ENCODE measurements at places on chromosomes 1 and 21.

- DNase-seq, result no peak
Measured at GRCh38 chr1:155236451-155236850, 18.8 kb downstream of the ENTREP3 start.

GRCh38 chr21:45973475-45974072 is 8.0 kb upstream of the COL6A1 start:
- peak; percentile 68 for DNase-seq

DNA sequence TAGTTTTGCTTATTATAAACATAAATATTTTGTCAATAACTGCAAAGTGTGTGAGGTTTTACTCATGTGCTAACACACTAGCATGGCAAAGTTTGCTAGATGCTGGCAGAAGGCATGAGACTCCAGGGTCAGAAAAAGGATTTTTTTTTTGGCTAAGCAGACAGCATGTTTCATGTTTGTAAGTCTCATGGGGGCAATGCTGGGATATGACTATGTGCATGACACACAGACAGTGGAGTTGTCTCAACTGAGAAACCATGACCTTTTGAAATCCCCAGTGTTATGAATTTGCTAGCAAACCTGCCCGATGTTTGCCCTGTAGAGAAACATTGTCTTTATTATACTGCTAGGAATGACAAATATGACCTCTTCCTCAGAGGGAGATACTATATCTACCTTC is 448.2 kb downstream of the BRINP3 start:
- peak; percentile 67 for DNase-seq

- DNase-seq, result no peak
Measured at GRCh38 chr1:42130061-42130660, 23.0 kb upstream of the GUCA2B start.

GRCh38 chr1:36511804-36512798 is 29.4 kb upstream of the CSF3R start:
- no peak for DNase-seq

DNA sequence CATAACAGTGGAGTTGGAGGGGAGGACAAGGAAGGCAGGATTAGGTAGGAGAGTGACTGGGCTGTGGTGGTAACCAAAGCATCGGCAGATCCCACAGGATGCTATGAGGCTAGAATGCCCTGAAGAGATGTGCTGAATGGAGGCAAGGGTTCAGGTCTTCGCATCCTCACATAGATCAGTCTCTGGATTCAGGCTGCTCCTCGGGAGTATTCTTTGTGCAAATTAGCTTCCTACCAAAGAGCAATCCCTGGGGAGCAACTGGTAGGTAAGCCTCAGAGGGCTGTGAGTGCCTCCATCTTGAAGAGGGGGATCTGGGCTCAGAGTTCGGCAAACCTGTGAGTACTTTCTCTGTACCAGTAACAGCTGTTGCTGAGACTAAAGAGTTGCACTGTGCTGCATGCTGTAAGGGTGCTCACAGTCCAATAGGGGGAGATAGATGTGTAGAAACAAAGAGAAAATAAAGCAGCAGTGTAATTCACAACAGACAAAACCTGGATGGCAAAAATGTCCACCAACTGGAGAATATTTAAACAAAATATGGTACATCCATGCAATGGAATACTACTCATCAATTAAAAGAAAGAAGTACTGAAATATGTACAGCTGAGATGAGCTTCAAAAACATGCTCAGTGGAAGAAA is 322.4 kb upstream of the DEPDC1 start:
- no peak for DNase-seq

DNA sequence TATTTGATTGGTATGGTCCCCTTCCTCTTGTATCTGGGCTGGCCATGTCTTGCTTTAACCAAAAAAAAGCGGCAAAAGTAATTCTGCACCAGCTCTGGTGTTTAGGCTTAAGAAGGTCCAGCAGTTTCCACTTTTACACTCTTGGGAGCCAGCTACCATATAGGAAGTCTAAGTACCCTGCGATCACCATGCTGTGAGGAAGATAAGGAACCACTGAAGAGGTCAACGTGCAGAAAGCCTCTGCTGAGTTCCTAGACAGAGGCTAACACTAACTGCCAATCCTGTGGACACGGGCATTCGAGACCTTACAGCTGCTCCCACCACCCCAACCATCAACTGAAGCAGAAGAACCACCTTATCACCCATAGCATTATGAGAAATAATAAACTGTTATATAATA is 331.4 kb downstream of the VAV3 start:
- DNase-seq, result no peak

DNA sequence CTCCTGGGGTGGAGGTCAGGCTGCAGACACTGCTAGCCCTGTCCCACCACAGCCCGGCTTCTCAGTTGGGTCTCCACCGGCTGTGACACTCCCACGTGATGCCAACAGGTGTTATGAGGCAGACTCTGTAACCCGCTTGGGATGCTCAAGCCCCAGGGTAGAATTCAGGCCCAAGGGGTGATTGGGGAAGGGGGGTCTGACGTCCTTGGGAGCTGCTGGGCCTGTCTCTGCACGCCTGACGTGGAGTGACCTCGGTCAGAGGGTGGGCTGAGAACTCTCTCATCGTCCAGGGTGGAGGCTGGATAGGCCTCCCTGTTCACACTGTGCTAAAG is 7.7 kb upstream of the HES5 start:
- DNase-seq, result no peak

GRCh38 chr1:101781201-101781831 is 215.4 kb downstream of the OLFM3 start:
- DNase-seq, result peak; percentile 4

DNA sequence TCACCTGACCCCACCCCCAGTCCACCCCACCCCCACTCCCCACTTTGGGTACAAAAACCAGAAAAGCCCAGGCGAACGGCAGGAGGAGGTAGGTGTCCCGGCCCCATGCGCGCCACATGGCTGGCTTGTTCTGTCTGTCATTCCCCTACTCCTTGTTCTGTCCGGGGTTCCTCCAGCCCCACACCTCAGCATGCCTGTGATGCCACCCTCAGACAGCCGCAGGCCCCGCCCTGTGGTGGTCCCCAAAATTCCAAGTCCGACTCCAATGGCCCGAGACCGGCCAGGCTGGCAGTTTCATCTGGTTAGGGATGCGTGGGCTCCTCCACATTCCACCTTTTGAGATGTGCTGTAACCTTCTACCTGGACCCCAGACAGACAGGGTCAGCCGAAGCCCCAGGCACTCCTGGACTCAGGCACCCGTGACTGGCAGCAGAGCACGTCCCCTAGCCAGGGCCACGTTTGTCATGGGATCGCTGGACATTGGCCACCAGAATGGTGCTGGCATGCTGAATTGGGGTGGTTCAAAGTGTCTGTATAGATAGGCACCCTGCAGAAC is 94.4 kb downstream of the WDR4 start:
- no peak for DNase-seq
